Naive thymus-derived CD4-positive, alpha-beta T cell (primary cell): ENCODE measurements at places on chromosomes 4 and X. TPM values are rescaled to one million over a fixed set of nuclear protein-coding genes. Genes with fewer than 3 reads are reported as not detected.

DNA sequence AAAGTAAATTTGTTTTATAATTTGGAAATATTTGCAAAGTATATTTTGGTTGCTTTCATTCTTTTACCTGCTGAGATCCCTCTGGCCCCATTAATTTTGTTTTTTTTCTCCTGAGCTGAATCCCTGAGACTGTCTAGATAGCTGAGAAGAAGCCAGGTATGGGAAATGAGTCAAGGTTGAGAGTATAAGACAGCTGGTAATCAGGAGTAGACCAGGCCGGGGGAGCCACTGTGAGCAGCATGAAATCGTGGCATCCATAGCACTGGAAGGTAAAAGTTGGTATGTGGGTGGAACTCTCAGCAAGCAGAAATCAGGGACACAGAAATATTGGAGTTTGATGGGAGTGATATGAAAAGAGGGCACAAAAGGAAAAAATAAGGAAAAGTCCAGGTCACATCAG, 164.5 kb downstream of the FHIP1A start:
- H3K27me3 ChIP-seq: no peaks in the 10 kb centered on the region
- H3K27ac ChIP-seq: no peak overlapping the region
- H3K4me1 ChIP-seq: no peaks in the 10 kb centered on the region
- no peak for DNase-seq
- no peak overlapping the region for H3K4me3 ChIP-seq
- H3K36me3 ChIP-seq: no peaks in the 10 kb centered on the region

GRCh38 chrX:131477498-131477897, 66.4 kb upstream of the OR13H1 start:
- no peaks in the 10 kb centered on the region for H3K27me3 ChIP-seq
- no peaks in the 10 kb centered on the region for H3K4me1 ChIP-seq
- no peak for DNase-seq
- no peak overlapping the region for H3K4me3 ChIP-seq
- H3K36me3 ChIP-seq: no peaks in the 10 kb centered on the region

XG gene
- polyA plus RNA-seq: not detected

- H3K4me3 ChIP-seq: no peak overlapping the region
- no peak for DNase-seq
- H3K4me1 ChIP-seq: no peaks in the 10 kb centered on the region
- no peaks in the 10 kb centered on the region for H3K27me3 ChIP-seq
- no peaks in the 10 kb centered on the region for H3K36me3 ChIP-seq
- H3K27ac ChIP-seq: no peak overlapping the region
These were observed 35.1 kb downstream of the PITX2 start for GRCh38 chr4:110587666-110588285.

GRCh38 chrX:10741003-10741402, 120.6 kb upstream of the MID1 start:
- H3K36me3 ChIP-seq: no peaks in the 10 kb centered on the region
- DNase-seq: no peak
- H3K4me1 ChIP-seq: no peaks in the 10 kb centered on the region
- H3K27ac ChIP-seq: no peak overlapping the region

GRCh38 chr4:150938417-150938816, 76.7 kb downstream of the LRBA start:
- no peak overlapping the region for H3K4me3 ChIP-seq
- DNase-seq: no peak
- no peak overlapping the region for H3K27ac ChIP-seq
- peaks cover 10% of the 10 kb centered on the region for H3K4me1 ChIP-seq
- no peaks in the 10 kb centered on the region for H3K27me3 ChIP-seq
